ENCODE measurements at places on chromosomes 1 and 21.

GRCh38 chr1:207748737-207749528 lies 2.9 kb upstream of the CD46 start:
- DNase-seq: no peak

DNA sequence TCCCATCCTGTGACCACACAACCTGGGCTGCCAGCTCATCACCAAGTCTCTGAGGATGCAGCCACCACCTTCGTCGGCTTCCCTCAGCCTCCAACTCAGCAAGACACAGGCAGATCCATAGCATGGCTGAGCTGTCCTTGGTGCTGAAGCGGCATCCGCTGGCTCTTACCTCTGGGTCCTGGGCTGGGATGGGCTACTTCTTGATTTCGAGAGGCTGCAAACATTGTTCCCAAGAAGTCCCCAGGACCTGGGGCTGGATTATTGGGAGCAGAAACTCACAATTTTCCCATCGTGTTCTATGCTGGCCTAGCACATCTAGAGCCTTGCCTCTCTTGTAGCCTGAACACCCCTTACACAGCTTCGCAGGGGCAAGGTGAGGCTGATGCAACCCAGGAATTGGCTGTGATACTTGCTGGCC lies 24.9 kb upstream of the C1QA start:
- no peak for DNase-seq

DNA sequence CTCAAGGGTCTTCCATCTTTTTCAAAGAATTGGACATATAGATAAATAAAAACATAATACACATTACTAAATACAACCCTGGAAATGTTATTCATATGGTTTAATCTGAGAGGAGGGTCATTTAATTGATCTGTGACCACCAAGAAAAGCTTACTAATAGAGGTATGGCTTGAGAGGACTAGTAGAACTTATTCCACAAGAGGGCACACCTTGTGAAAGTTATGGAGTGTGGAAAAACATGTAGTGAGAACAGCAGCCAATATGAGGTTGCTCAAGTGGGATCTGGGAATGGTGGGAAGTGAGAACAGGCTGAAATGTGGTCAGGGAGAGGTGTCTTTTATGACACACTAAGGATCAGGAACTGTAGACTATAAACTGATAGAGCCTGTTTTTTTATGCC lies 973.5 kb upstream of the B3GALT2 start:
- no peak for DNase-seq

GRCh38 chr1:245718951-245719350 lies 564.2 kb downstream of the KIF26B start:
- no peak for DNase-seq

DNA sequence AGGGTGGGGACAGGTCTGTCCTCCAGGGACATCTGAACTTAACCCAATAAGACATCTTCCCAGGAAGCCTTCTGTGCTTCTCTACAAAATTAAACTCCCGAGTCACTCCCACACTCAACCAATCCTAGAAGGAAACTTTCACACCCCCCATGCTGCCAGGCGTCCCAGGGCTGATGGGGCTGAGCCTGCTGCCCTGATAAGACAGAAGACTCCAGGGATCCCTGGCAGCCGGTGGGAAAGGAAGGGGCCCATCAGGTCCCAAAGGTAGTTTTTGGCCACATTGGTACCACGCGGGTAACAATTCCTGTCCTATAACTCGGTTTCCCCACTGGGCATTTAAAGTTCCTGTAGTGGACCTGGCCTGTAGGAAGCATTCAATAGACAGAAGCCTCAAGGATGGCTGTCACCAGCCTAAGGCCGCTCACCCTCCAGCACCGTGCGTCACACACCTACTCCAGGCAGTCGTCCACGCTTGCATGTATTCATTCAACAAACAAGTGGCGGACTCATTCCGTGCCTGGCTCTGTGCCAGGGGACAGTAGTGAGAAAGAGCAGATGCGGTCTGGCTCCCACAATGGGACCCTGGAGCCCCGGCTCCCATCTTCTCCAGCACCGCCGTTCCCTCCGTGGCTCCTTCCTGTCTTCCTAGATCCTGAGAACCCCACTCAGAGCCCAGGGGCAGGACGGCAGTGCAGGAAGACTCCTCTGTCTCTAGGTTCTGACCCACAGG lies 465.2 kb downstream of the NPHP4 start:
- DNase-seq: no peak

DNA sequence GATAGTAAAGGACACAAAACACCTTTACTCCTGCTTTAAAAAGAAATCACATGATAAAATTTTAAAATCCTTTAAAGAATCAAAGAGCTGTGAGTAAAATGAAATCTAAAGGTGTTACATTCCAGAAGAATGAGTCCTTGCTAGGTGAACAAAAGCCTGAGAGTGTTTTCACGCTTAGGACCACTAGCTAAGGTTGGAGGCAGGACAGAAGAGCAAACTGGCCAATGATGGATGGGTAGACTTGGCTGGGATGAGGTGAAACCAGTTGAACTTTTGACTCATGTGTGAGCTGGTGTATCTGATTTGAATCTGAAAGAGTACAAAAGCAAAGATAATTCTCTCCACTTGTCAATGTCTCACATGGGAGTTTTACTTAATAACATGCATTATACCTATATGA lies 35.1 kb downstream of the CATSPERE start:
- DNase-seq: no peak

DNA sequence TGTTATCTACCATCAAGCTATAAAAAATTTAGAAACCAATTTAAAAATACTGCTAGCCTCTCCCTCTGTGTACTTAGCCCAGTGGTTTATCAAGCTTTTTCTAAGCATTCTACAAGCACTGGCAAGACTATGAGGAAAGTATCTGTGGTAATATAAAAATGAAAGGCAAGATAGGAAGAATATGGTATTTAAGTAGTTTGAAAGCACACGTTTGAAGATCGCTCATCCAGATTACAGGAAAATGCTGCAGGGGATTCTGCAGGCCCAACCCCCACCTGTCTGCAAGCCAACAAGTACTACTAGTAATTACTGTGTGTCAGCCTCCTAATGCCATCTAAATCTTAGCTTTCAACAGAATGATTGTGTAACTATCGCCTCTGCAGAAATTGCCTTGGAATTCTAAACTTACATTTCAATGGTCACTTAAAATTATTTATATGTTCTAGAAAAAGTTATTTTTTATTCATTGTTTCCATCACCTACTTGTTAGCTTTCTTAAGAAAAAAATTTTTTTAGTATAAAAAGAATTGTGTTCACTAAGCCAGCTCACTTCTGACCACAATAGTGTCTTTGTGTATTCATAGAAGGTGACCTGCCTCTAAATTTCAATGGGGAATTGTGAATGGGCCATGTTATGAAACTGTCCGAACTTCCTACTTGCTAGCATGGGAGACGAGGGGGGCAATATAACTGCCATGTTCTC lies 8.5 kb downstream of the ERRFI1 start:
- peak; percentile 37 for DNase-seq

DNA sequence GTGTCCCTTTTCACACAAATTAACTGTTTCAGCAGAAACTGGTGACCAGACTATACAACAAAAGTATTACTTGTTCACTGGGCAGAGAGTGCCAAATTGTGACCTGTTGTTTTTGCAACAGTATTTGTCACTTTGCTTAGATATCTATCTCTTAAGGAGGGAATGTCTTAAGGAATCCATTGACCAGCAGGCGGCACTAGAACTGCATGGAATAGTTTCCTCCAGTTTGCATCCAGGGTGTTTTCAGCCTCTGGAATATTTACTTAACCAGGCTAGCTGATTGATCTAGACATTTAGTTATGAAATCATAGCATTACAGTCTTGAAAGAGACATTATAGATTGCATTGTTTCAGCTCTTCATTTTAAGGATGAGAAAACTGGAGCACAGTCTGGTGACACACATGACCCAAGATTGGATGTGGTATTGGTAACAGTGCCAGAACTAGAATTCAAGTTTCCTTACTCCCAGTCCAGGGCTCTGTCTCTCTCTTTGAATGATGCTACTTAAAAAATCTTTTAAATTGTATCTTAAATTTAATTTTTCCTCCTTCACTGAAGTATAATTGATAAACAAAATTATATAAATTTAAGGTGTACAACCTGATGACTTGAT lies 16.9 kb downstream of the RPTN start:
- peak; percentile 56 for DNase-seq
